ENCODE measurements at places on chromosomes 16 and 17. TPM values are rescaled to one million over a fixed set of nuclear protein-coding genes. Genes with fewer than 3 reads are reported as not detected.

- DNase-seq: no peak
Observed at GRCh38 chr16:77987810-77988209, 34.5 kb upstream of the CLEC3A start.

The ZSCAN10 gene
- polyA plus RNA-seq: 0.11 TPM

DNA sequence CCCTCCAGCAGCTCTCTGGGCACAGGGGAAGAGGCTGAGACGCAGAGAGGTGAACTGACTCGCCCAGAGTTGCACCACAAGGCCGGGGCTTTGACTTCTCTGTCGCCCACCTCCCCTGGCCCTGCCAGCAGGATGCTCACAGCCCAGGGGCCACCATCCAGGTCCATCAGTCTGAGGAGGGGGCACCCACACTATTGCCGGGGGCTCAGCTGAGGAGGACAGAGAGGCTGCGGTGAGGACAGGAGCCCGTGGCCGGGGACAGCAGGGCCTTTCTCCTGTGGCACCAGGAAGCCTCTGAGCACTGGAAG lies 32.6 kb downstream of the KDM8 start:
- no peak for DNase-seq

- DNase-seq: no peak
Observed at GRCh38 chr17:41642252-41643156, 18.1 kb upstream of the KRT17 start.

The MLKL gene
- 34.4 TPM for polyA plus RNA-seq

GRCh38 chr16:81604960-81605383 lies 160.4 kb downstream of the CMIP start:
- DNase-seq: no peak

DNA sequence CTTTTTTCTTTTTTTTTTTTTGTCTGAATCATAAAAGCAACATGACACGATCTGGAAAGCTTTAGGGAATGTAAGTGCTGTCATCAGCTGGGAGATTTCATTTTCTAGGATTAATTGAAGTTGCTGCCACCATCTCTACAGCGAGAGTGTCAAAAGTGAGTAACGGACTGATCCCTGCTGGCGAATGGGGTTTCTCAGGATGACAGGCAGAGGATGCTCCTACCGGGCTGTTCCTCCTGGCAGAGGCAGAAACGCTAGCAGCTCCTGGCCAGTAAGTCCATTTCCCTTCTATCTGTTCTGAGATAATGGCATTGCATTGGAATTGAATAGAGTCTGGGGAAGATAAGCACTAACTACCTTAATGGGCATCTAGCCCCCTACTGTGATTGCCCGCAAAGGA lies 80.5 kb upstream of the KIFC3 start:
- DNase-seq: no peak

The C16orf46 gene
- 1.4 TPM for polyA plus RNA-seq

The MPRIP gene
- polyA plus RNA-seq: 137 TPM

DNA sequence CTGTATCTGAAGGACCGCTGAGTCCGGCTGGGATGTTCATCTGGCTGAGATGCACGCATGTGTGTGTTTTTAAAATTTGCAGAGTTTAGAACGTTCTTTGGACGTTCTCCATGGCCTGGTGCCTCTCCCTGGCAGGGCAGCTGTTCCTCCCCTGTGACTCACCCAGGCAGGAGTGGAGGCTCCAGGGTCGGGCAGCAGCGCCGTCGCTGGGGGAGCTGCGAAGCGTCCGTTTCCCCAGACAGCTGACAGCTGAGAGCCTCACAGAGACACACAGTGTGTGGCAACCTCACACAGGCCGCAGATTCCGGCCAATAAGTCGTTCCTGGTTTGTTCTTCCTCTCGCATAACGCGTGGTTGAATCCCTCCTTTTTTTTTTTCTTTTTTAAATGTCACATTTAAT lies 80.6 kb downstream of the OR1D5 start:
- DNase-seq: no peak

The RGS9 gene
- polyA plus RNA-seq: 2.6 TPM

DNA sequence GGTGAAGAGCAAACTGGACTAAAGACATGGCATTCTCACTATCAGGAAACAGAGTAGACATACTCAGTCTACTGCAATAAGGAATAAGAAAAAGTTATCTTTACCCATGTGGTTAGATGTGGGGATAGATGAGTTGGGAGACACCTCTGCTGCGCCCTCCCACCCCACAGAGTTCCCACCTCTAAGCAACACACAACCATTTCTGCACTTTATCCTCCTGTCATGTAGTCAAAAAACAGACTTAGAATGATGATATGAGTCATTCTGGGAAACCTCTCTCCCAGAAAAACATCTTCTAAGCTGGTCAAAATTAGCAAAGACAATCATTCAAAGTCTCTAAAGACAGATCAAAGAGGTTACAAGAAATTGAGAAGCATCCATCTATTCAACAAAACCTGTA lies 94.9 kb downstream of the CACNG1 start:
- no peak for DNase-seq

The ABCC12 gene
- polyA plus RNA-seq: 0.02 TPM

The TBX6 gene
- 2.6 TPM for polyA plus RNA-seq

DNA sequence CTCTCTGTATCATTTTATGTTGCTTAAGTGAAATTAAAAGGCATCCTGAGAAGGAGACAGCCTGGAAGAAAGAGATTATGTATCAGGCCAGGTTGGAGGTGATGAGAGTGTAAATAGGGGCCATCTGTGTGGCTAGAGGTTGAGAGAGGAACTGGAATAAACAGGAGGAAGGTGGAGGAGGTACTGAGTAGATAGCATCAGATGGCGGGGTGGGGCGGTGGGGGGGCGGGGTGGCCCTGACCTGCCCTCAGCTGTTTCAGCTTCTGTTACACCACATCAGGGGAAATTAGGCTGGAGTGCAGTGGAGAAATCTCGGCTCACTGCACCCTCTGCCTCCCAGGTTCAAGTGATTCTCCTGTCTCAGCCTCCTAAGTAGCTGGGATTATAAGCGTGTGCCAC lies 6.9 kb upstream of the KCNG4 start:
- no peak for DNase-seq

GRCh38 chr16:24364596-24364995 lies 108.5 kb downstream of the CACNG3 start:
- DNase-seq: no peak

- DNase-seq: no peak
Observed at GRCh38 chr16:87032554-87032953, 284.6 kb downstream of the C16orf95 start.

- DNase-seq: no peak
Observed at GRCh38 chr17:1029922-1030644, 33.2 kb downstream of the TIMM22 start.

DNA sequence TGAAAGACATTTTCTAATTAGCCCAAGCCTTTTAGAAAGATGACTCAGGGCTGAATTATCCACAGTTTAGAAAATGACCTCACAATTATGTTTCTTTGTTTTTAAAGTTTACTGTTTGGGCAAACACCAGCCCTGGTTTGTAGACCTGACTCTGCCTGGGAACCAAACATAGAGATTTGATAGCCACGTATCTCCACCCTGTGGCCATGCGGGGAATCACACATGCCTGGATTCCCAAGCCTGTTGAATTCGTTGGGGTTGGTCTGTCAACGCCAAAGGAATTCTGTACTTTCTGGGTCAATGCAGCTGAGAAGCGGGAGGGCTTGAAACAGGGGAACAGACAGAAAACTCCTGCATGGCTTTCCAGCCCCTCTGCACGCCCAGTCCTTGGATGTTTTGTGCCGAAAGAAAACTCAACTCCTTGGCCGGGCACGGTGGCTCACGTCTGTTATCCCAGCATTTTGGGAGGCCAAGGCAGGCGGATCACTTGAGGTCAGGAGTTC lies 26.9 kb downstream of the CD300A start:
- peak; percentile 63 for DNase-seq

The CCL14 gene
- polyA plus RNA-seq: 94.2 TPM

DNA sequence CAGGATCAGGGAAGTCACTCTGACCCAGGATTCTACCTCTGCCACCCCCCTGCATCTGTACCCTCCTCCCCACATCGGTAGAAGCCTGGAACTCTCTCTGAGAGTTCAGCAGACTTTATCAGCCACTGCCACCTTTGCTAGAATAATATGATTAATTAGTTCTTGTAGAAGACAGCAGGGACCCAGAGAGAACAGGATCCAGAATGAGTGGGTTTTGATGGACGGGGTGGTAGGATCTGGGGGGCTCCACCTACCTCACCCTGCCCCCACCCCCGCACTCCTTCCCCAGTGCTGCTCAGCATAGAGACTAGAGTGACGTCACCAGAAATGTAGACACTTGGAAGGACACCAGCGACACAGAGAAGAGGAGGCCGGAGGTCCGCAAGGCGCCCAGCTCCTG lies 33.5 kb downstream of the ABCC6 start:
- DNase-seq: no peak

The CDH13 gene
- polyA plus RNA-seq: 1.5 TPM

GRCh38 chr16:85661740-85662481 lies 26.8 kb downstream of the GINS2 start:
- DNase-seq: no peak

DNA sequence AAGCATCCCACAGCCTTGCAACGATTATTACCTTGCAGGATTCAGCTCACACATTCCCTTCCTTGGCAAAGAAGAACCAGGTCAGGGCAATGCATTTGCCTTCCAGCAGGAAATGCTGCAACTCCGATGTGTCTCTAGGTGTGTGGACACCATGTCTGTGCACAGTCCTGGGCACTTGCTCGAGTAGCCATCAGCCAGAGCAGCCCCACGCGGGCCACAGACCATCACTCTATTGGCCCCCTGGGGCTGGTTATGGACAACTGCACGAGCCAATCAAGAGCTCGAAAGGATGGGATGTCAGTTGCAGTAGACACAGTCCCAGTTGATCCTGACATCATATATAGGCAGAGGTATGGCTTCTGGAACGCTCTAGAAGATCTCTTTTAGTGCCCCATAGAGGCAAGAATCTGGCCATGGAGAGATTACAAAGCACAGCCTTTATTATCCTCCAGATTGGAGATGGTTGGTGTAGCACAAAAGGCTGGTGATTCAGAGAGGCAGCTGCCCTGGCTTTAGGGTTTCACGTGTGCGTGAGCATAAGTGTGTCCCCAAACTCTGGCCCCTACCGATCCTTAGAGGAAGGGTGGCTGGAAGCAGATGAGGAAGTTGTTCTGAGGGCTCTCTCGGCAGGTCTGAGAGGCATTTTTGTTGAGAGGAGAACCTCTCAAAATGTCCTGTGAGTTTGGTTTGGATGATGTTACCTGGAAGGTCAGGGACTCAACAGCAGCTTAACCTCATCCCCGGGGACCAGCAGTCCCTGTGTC lies 403.8 kb downstream of the SEC14L1 start:
- no peak for DNase-seq

The EVI2A gene
- 147 TPM for polyA plus RNA-seq

The TNRC6A gene
- polyA plus RNA-seq: 16.3 TPM

The ABCA3 gene
- 8.6 TPM for polyA plus RNA-seq

DNA sequence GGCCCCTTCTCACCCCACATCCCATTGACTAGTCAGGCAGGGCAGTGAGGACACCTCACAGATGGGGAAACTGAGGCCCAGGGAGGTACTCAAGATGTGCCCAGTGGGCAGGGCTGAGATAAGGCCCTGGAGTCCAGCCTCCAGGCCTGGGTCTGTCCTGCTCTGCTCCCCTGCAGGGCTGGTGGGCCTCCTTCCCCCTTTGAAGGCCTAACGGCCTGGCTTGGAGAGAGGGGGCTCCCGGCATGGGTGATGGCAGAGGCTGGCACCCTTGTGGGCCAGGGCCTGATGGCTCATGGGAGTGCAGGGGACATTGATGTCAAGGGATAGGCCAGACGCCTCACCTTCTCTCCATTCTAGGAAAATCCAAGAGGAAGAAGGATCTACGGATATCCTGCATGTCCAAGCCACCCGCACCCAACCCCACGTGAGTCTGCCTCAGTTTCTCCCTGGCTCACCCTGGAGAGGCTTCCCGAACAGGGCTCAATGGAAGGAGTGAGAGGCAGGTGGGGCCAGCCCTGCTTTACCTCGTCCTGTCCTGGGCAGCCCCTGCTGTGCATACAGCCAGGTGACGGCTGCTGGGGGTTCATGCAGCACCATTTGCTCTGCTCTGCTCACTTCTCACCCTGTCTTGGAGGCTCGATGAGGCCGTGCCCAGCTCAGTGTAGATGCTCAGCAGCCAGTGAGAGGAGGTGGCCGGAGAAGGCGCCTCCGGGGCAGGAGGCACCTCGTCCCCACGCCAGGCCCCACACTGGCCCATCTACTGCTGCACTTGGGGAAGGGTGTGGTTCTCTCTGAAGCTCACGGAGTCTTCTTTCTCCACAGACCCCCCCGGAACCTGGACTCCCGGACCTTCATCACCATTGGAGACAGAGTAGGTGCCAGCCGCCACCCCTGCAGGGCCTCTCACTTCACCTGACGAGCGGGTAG lies 13.8 kb downstream of the MAP2K3 start:
- no peak for DNase-seq

GRCh38 chr16:20023190-20023589 lies 50.5 kb downstream of the GPR139 start:
- no peak for DNase-seq

The TMEM231 gene
- 4.5 TPM for polyA plus RNA-seq

The LPCAT2 gene
- polyA plus RNA-seq: 11.2 TPM

The SLC5A11 gene
- polyA plus RNA-seq: 0.14 TPM

GRCh38 chr16:85781695-85782370 lies 17.5 kb downstream of the EMC8 start:
- no peak for DNase-seq

The MAPT gene
- polyA plus RNA-seq: 0.84 TPM

- no peak for DNase-seq
Observed at GRCh38 chr17:34579979-34580684, 750 bp downstream of the TMEM132E start.

The DNAH9 gene
- polyA plus RNA-seq: 0.48 TPM

The TERB1 gene
- polyA plus RNA-seq: 0.07 TPM

DNA sequence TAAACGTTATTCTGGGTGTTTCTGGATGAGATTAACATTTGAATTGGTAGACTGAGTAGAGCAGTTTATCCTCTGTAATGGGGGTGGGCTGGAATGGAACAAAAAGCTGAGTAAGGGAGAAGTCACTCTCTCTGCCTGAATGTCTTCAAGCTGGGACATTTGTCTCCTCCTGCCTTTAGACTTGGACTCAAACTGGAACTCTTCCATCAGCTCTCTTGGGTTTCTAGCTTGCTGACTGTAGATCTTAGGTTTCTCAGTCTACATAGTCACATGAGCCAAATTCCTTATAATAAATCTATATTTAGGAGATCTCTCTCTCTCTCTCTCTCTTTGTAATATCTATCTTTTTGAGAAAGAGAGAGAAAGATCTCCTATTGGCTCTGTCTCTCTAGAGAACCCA lies 553.3 kb upstream of the CDH11 start:
- no peak for DNase-seq

- DNase-seq: no peak
Observed at GRCh38 chr16:14001521-14001920, 69.6 kb upstream of the MRTFB start.

- DNase-seq: peak; percentile 63
Observed at GRCh38 chr16:75105306-75106061, 11.1 kb downstream of the LDHD start.

GRCh38 chr16:54191163-54191562 lies 95.4 kb downstream of the IRX3 start:
- DNase-seq: no peak

GRCh38 chr16:739560-740458 lies 988 bp downstream of the CIAO3 start:
- DNase-seq: no peak

GRCh38 chr16:12628536-12628935 lies 175.2 kb downstream of the CPPED1 start:
- no peak for DNase-seq

- no peak for DNase-seq
Observed at GRCh38 chr17:9095390-9095789, 74.1 kb downstream of the NTN1 start.

The CD300C gene
- 1.2 TPM for polyA plus RNA-seq

- no peak for DNase-seq
Observed at GRCh38 chr16:46927273-46927672, 43.1 kb downstream of the GPT2 start.

- no peak for DNase-seq
Observed at GRCh38 chr17:66146394-66146793, 45.5 kb downstream of the CEP112 start.

All from thymus (tissue), 14 donors.